ENCODE measurements at places on chromosomes 11 and 22.

- no peak for DNase-seq
These were observed 3.7 kb downstream of the ILK start for GRCh38 chr11:6607190-6607795.

GRCh38 chr11:3091846-3092602 lies 34.8 kb upstream of the CARS1 start:
- peak; percentile 86 for DNase-seq

DNA sequence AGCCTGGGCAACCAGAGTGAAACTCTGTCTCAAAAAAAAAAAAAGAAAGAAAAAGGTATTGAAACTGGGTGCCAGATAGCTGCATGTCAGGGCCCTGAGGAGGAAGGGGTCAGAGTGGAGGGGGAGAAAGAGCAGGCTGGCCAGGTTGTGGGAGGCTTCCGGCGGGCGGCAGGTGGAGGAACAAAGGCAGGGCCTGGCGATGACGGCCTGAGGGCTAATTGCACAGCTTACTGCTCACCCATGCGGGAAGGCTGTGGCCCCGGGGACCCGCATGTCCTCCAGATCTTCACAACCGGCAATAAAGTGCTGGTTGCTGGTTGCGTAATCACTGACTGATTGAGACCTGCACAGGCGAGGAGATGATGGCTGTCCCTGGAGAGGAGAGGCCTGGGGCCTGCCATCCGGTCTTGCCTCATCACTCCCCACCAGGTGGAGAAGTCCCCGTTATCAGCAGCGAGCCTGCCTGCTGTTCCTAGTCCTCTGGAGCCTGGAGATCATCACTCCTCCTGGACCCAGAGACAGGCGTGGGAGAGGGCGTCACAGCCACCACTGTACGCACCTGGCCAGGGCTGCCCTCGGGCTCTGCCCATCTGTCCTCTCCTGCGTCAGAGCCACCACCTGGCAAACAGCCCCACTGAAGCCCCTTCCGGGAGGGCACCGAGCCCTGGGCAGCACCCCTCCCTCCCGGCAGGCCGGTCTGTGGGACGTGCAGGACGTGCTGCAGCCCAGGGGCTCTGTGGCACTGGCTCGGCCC lies 18.7 kb downstream of the H19 start:
- no peak for DNase-seq

DNA sequence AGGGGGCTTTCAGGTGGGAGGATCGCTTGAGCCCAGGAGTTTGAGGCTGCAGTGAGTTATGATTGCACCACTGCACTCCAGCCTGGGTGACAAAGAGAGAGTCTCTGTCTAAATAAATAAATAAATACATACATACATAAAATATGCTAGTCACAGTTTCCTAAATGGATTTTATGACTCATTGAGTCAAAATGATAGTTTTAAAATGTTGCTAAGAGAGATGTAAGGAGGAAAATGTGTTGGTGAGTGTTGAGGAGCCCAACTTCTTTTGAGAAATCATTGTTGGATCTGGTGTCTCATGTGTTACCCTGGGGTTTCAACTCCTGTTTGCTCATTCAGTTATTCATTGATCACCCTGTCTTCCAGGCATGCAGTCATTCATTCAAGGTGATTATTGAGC lies 21.0 kb downstream of the PARVB start:
- no peak for DNase-seq

DNA sequence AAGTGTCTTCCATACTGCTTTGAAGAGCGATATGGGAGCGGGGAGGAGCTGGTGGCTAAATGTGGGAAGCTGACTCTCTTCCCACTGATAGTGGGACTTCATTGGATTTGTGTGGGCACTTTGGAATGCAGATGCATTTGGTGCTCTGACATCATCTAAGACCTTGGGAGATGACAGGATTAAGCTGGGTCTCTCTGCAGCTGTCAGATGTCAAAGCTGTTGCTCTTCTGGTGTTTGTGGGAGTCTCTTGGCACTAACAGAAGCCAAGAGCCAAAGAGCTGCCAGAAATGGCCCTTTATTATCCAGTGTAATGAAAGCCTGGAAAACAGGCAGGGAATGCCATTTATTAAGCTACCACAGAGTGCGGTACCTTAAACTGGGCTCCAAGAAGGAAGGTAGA lies 20.6 kb downstream of the GRAMD1B start:
- no peak for DNase-seq

DNA sequence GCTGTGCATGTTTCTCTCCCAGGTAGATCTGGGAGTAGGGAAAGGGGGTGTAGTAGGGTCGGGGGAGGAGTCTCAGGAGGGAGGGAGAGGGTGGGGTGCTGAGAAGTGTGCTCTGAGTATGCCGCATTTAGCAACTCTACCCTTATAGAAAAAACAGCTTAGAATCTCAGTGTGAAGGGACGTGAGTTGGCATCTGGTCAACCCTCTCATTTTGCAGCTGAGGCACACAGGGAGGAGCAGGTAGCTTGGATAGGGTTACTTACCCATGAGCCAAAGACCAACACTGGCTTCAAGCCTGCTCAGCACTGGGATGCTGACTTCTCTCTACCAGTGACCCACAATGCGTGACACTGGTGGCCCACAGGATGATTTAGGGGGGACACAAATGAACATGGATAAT lies 95.9 kb downstream of the FBXO7 start:
- DNase-seq, result no peak

GRCh38 chr11:16741473-16741872 lies 3.0 kb downstream of the C11orf58 start:
- no peak for DNase-seq

DNA sequence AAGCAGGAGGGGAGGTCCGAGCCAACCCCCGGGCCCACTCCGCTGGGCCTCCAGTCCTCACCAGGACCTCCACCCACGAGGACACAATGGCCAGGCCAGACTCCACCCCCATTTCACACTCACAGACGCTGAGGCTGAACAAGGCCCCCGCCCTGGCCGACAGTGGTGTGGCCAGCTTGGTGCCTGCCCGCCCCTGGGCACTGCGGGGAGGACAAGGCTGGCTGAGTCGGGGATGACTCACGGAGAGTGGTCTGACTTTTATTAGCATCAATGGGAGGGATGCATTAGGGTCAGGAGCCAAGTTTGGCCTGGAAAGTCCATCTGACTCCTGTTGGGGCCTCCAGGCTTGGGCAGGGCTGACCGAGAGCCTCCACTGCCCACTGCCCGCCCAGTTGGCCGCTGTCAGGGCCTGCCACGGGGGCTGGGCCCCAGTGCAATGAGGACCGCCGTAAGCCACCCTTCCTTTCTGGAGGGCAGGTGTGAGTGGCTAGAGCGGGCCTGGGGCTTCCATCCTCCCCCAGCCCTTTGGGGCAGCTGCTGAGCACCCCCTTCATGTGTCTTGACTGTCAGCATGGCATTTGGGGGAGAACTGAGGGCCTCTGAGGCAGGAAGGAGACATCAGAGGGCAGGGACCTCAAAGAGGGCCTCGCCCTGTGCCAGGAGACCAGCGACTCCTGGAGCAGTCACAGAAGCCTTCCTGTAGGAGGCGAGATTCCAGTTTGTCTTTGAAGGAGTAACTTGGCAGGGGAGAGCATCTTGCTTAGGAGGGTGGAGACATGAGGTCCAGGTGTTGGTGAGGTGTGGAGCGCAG lies 10.6 kb downstream of the TSPAN32 start:
- DNase-seq, result no peak

DNA sequence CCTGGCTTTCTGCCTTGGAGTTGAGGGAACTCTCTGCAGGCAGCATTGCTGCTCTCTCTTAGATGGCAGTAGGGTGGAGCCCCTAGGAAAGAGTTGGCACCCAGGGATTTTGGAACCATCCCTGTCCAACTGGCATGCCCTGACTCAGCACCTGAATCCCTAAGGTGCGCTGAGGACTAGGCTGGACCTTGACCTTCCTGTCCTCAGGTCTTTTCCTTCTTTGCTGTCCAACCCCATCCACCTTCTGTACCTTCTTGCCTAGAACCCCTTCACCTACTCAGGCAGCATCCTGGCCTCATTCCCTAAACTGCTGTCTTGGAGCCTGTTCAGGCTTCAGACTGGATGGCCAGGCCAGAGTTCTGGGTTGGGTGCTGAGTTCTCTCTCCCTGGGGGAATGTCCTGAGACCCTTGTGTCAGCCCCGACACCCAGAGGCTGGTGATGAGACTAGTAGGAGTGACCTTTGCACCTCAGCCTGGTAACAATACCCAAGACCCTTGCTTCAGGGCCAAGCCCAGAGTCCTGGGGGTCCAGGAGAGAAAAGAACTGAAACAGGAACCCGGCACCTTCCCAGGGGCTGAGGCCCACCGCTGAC lies 2.5 kb upstream of the POLD4 start:
- DNase-seq, result no peak

GRCh38 chr11:371051-371450 lies 1.8 kb downstream of the B4GALNT4 start:
- DNase-seq, result no peak

- no peak for DNase-seq
These were observed 984.0 kb downstream of the BRD1 start for GRCh38 chr22:48843640-48844039.

DNA sequence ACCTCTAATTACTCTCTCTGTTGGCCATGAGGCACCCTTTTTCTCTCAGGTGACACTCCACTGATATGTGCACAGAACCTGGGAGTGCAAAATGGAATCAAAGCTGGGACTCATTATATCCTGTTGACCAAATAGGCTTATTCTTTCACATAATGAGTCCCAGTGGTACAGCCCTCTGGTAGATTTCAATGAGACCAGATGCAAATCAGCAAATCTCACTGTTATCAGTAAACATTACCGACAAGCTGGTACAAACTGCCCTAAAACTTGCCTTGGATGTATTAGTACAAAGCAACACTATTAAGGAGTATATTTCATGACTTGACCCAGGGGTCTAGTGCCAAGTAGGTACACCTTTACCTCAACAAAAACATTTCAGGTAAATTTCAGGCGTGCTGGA lies 128.3 kb downstream of the DDX10 start:
- DNase-seq, result no peak

DNA sequence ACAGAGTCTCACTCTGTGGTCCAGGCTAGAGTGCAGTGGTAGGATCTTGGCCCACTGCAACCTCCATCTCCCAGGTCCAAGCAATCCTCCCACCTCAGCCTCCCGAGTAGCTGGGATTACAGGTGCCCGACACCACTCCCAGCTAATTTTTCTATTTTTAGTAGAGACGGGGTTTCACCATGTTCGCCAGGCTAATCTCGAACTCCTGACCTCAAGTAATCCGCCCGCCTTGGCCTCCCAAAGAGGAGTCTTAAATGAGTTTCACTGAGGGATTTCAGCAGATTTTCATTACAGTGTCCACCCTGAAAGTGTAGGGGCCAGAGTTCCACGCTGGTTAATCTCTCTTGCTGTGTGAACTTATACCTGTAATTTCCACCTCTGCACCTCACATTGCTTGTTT lies 412 bp upstream of the RPS3 start:
- DNase-seq, result no peak

- DNase-seq, result peak; percentile 70
These were observed 6.6 kb downstream of the LIMK2 start for GRCh38 chr22:31218565-31219262.

- no peak for DNase-seq
These were observed 84.6 kb downstream of the DBX1 start for GRCh38 chr11:20075627-20076026.

DNA sequence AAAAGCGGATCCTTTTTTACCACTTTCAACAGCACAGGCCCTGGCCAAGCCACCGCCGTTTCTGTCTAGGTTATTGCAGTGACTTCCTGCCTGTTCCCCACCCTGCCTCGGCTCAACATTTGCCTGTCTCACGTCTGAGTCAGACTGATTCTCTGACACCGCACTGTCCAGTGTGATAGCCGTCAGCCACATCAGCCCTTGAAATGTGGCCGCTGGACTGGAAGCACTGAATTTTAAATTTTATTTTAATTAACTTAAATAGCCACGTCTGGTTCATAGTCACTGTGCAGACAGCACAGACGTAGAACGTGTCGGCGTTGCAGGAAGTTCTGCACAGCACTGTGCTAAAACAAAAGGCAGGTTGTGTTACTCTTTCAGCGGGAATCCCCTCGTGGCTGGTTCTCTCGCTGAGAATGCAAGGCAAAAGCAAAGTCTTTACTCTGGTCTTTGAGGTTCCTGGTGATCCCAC lies 56.3 kb upstream of the ADSL start:
- no peak for DNase-seq

DNA sequence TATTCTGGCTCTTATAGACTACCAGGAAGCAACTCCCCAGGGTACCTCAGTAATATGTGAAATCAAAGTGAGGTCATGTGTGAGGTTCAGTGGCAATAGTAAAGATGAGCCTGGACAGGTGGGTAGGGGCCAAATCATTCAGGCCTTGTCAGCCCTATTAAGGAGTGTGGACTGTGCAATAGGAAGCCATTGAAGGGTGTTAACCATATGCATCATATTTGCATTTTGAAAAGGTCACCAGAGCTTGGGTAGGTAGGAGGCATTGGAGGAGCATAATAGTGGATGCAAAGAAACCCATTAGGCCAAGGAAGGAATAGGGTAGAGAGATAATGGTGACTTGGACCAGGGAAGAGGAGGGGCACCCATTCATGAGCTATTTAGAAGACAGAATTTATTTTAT lies 8.4 kb upstream of the MRPL11 start:
- no peak for DNase-seq

- DNase-seq, result no peak
These were observed 1168.1 kb downstream of the LRRC4C start for GRCh38 chr11:40291329-40291728.

- peak; percentile 6 for DNase-seq
These were observed 452.1 kb downstream of the MN1 start for GRCh38 chr22:27349456-27349855.

- no peak for DNase-seq
These were observed 4.8 kb downstream of the LINC01488 start for GRCh38 chr11:69486056-69486772.

DNA sequence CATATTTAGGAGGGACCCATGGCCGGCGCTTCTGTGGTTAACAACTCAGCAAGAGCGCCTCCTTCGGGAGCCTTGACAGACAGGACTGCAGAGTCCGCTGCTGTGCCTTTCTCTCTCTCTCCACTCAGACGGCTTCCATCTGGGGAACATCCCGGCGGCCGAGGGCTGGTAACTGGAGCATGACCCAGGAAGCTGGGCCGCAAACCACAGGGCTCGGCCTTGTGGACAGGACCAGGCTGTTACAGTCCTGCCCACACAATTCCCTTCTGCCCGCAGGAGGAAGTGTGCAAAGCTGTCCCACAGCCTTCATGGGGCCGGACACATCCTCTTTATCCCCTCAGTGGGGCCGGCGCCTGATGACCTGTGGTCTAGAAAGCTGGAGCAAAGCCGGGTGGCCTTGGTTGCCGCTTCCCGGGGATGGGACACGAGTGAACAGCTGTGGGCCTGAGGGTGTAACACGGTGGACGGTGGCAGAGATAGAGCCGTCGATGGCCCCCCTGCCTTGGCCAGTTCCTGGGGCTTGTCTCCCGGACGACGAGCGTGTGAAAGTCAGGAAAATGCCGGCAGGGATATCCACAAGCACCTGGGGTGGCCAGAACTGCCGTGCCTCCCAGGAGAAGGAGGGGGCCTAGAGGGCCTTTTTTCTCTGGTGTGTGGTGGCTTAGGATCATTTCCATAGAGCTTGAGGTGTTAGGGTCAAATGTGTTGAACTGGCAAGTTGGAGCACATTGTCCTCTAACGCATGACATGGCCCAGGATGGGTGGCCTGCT lies 50.1 kb downstream of the FBLN1 start:
- peak; percentile 24 for DNase-seq

- DNase-seq, result no peak
These were observed 30.3 kb upstream of the OR10D3 start for GRCh38 chr11:124152770-124153407.

GRCh38 chr11:26841818-26842473 lies 120.1 kb upstream of the SLC5A12 start:
- peak; percentile 16 for DNase-seq
